Cortex of kidney (tissue), 1 donor: ENCODE measurements at places on chromosomes 13 and 19.

DNA sequence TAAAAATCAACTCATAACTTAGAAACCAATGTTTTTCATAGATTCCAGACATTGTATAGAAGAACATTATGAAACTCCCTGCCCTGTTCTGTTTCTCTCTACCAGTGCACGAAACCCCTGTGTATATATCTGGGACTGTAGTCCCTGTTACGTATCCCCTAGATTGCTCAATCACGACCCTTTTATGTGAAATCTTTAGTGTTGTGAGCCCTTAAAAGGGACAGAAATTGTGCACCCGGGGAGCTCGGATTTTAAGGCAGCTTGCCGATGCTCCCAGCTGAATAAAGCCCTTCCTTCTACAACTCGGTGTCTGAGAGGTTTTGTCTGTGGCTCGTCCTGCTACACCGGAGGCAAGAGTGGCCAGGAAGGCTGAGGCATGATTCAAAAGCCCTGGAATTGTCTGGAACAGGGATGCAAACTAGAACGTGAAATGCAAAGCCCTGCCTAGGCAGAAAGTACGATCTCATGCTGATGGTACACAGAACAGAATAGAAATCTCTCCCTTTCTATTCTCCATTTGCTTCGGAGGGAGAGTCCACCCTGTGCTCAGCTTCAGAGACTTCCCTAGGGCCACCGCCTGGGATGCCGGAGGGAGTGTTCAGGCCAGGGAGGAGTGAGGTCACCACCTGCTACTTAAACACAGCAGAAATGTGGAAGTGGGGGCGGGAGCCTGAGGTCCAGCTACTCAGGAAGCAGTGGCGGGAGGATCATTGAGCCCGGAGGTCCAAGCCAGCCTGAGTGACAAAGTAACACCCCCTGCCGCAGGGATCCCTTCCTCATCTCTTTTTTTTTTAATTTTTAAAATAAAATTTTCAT, 758 bp upstream of the ZNF888 start:
- DNase-seq: no peak

DNA sequence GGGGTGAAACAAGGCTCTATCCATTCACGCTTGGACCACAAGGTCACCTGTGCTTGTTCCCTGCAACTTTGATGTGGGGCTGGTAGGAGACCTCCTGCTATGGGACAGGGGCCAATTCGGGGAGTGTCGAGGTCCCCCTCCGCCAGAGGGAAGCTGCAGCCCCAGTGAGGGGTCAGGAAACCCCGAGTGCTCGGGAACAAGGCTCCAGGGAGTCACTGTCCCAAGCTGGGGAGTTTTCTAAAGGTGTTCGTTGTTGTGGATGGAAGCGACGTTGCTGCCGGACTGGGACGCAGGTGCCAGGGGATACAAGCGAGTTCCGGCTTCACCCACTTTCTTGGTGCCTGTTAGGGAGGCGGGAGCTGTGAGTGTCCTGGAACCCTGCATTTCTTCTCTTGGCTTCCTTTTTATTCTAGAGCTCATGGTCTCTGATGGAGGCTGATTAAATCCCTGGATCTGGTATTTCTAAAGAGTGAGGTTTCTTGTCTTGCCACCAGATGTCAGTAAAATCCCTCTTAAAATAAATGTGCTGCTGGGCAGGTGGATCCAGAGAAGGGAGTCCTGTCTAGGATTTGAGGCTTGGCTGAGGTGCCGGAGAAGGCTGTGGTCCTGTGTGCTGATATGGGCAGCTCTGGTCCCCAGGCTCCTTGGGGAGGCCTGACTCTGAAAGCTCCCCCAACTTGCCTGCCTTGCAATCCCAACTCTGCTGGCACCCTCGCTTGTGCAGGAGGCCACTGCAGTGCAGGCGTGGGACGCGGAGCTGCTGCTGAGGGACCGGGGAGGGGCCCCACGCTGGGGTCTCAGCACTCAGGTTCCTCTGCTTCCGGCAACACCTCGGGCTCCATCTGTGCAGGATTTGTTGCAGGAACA, 153.9 kb downstream of the TEX29 start:
- no peak for DNase-seq

DNA sequence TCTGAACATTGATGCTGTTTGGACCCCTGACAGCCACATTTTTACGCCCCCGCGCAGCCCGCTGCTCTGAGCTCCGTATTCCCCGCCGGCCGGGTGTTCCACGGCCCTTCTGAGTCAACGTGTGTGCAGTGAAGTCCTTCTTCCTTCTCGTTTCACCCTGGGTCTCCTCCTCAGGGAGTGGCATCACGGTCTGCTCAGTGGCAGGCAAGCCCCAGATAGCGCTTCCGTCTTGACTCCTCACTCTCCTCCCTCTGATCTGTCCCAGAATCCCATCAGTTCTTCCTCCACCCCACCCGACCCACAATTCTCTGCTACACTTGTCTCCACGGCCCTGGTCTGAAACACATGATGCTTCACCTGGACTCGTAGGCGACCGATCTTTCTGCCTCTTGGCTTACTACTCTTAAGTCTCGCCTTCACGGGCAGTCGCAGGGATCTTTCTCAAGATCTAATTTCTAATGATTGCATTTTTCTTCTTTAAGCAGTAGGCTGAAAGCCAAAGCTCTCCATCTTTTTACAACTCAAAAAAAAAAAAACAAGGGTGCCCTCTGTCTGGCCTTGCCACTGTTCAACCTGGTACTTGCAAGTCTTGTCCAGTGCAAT, 33.9 kb downstream of the CCNE1 start:
- DNase-seq: no peak

DNA sequence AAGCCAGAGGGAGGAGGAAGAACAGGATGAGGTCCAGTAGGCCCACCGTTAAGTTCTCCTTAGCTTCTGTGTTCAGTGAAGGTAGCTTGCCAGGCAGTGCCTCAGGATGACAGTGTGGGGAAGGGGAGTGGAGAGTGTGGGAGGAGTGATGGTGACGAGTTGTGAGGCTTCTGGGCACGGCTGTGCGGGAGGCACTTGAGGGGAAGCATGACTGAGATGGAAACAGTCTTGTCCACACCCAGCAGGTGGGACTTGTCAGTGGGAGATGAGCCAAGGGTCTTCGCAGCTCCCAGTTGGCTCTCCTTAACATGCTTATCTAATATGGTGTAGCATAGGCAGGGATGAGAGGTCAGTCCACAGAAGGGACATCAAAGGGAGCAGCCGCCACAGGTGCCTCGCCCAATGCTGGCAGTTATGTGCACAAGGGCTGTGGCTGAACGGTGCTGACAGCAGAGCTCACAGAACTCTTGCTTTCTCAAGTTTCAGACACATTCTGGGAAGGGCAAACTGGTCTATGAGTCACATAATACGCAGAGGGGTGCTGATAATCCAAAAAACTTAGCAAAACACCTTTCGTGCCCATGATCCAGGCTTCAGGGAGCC, 47.5 kb downstream of the OXGR1 start:
- DNase-seq: no peak

- DNase-seq: no peak
These were observed 19.9 kb downstream of the DPF1 start for GRCh38 chr19:38204096-38204495.

- no peak for DNase-seq
These were observed 23.2 kb downstream of the C3 start for GRCh38 chr19:6697291-6697690.

GRCh38 chr13:24187185-24187584, 26.7 kb downstream of the SPATA13 start:
- no peak for DNase-seq
